ENCODE measurements at places on chromosomes 5 and 9.

DNA sequence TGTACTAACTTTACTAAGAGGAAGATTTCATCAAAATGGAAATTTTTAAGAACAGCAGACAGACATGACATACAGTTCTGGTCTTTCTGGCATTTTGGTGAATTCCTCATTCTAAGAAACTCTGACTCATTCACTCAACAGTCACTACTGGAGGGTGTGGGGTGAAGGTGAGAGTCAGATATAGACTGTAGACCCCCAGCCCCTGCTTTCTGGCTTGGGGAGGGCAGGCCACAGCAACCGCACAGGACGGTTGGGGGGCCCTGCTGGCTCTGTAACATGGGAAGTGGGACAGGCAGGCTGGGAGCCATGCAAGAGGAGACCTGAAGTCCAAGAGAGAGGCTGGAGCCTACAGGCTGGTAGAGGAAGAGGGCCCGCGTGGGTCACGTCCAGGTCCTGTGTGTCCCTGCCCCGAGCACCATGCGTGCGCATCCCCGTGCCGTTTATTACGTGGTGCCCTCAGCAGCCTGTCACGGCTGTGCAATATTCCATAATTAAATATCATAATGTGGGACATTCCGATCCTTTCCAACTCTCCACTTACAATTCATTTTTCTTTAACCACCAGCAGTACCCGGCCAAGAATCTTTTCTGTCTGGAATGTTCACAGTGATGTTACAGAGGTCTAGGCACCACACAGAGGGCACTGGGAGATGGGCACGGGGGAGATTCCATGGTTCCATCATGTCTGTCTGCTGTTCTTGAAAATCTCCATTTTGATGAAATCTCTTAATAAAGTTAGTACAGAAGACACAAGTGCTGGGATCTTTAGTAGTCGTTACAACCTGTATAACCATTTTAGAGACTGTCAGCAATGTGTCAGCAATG lies 75.5 kb downstream of the SEMA4D start:
- DNase-seq = no peak

GRCh38 chr5:178198706-178199105 lies 5.6 kb upstream of the HNRNPAB start:
- DNase-seq = no peak

DNA sequence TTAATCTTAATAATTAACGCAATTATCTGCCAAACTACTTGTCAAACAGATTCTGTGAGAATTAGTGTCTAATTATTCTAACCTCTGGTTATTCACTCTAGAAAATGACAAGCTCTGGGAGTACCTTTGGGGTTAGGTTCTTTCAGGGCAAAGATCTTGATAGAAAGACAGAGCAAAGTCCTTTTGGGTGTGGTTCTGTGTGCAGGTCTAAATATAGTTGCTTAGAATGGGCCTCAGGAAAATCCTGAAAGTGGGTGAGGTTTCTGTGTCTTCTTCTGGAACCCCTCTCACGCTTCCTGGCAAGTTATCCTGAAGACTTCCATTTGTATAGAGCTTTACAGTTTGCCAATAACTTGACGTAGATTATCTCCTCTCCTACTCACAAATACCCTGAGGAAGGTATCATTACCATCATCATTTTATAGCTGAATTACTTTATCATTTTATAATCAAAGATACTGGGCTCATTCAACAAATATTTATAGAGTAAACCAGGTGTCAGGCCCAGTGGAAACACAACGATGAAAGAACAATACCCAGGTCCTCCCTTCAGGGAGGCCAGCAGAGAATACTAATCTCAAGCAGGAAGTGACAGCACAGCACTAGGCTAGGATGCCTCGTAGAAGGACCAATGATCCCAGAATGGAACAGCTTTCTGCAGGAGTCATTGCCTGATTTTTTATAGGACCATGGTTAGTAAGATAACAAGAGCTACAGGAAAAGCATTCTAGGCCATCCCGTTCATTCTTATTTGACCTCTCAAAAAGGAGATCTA lies 27.6 kb upstream of the LHFPL2 start:
- DNase-seq = no peak

GRCh38 chr5:181120761-181121160 lies 10.2 kb downstream of the OR2V1 start:
- DNase-seq = no peak

DNA sequence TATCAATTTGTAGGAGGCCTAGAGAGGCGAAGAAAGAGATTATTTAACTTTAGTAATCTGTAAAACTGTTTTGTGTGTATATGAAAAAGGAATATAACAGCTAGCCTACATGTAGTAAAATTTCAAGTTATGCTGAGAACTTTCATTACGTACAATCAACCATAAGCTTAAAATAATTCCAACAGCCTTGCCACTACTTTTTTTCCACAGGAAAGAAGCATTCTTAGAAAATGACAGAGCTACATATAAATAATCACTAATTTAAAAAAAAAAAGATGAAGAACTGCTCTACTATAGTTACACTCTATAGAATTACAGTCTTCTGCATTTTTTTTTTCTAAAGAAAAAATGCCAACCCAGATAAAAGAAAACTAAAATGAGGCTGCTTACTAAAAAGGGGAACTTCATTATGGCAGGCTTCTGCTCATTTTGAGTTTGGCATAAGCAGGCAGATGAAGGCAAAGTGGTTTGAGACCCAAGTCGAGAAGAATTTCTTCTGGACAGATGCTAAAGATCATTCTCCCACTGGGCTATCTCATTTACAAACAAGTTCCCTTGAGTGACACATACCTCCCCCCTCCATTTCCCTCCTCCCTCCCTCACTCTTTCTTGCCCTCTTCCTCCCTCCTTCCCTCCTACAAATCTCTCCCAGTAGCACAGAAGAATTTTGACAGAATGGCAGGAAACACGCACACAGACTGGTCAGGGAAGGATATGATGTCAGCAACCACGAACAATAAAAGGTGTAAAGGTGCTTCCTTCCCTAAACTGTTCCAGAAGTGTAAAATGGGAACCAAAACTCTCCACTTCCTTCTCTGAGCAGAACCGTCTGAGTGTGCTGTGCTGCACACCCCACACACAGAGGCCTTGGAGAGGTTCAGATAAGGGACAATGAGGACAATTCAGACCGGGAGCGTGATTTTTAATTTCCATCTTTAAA lies 56.1 kb downstream of the MEF2C start:
- DNase-seq = no peak

Data from effector CD8-positive, alpha-beta T cell (primary cell).